ENCODE measurements at places on chromosomes 6 and 20.

DNA sequence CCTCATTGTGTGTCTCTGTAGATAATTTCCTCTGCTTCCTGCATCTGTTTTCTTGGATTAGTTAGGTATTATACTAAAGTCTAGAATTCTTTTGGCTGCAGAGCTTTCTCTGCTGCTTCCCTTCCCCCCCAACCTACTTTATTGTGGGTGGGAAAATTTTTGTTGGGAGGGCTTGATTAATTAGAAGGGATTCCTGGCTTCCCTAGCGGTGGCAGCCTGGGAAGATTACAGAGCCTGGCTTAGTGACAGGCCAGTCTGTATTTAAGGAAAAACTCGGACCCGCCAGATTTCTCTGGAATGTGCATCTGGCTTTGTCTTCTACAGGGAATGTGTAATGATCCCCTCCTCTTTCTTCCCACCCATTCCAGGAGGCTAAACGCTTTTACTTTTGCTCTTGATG is 31.2 kb downstream of the SLX4IP start:
- DNase-seq = peak; percentile 38

DNA sequence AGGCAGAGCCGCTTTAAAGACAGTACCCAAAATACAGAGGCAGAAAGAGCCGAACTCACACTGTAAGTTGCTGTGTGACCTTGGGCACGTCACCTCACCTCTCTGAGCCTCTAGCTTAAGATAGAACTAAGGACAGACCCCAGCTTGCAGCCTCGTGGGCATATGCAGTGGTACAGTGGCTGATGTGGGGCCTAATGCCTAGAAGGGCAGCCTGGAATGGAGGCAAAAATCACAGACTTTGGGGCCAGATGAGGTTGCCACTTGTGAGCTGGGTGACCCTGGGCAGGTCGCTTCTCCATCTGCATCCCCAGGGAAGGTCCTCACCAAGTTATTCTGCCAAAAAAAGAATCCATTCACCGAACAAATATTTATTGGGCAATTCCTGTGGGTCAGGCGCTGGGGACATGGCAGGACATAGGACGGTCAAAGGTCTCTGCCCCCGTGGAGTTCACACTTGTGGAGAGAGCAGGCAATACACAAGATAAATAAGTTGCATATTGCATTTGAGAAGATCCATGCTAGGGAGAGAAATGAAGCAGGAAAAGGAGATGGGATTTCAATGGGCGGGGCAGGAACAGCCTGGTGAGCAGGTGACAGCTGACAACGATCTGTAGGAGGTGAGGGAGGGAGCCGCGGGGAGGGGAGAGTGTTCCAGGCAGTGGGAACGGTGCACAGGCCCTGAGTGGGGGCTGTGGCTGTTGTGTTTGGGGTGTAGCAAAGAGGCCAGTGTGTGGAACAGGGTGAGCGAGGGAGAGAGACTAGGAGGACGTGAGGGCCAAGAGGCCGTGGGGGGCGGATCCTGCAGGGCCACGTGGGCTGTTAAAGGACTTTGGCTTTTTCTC is 115.2 kb downstream of the CEBPB start:
- no peak for DNase-seq

GRCh38 chr20:21714297-21715192 is 9.1 kb downstream of the PAX1 start:
- no peak for DNase-seq

- no peak for DNase-seq
These were observed 158.1 kb downstream of the DTNBP1 start for GRCh38 chr6:15504581-15505350.

- no peak for DNase-seq
These were observed 96.0 kb upstream of the CNKSR3 start for GRCh38 chr6:154606457-154606856.
